Activated CD8-positive, alpha-beta memory T cell treated with anti-CD3 and anti-CD28 coated beads for 1 hour (primary cell): ENCODE measurements at places on chromosomes 11 and 22.

- DNase-seq = no peak
Observed at GRCh38 chr11:96102664-96103078, 178.8 kb upstream of the MTMR2 start.

DNA sequence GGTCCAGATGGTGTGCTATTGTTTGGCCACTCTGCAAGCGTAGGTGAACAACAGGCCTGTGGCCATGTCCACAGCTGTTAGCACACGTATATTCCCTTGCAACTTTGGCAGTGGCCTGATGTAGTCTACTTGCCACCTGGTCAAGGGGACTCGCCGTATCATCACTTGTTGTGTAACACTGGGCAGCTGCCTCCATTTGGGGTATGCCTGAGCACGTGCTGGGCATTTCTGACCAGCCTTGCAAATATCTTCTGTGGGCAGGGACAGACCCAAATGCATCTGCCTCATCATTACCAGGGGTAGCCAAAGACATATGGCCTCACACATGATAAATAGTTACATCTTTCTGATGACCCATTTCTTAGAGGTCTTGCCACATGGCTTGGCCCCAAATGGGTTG is 434.2 kb downstream of the DYNC2H1 start:
- DNase-seq = no peak

DNA sequence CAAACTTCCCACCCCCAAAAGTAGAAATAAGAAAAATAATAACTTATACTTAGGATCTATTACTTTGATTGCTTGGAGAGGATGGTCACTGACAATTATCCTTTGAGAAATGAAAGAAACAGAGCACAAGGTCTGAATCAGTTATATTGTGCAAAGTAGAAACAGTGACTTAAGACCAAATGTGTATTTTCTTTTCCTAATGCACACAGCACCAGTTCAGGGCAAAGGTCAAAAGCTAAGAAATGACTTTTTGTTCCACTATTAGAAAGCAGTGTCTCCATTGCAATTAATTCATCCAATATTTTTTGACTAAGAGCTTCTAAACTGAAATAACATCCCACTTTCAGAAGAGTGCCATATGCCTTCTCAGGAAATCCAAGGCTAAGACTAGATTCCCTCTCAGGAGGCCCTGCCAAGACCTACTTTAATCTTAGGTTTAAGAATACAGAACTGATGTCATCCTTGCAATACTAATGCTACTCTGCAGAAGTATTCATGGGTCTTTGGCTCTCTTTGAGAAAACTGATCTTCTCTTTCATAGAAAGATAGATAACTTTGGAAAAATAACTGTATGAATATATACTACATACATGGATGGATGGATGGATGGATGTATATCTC is 147.0 kb downstream of the APOL5 start:
- no peak for DNase-seq

- no peak for DNase-seq
Observed at GRCh38 chr22:41380993-41381328, 781 bp upstream of the TEF start.

GRCh38 chr11:28107191-28107749 is 686 bp downstream of the KIF18A start:
- no peak for DNase-seq

DNA sequence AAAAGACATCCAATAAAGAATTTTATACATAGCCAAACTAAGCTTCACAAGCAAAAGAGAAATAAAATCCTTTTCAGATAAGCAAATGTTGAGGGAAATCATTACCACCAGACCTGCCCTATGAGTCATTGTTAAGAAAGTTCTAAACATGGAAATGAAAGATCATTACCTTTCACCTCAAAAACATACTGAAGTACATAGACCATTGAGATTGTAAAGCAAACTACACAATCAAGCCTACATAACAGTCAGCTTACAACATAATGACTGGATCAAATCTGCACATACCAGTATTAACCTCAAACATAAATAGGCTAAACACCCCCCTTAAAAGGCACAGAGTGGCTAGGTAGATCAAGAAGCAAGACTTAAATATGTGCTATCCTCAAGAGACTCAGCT is 501.0 kb upstream of the LUZP2 start:
- no peak for DNase-seq

- no peak for DNase-seq
Observed at GRCh38 chr11:126214441-126214840, 2.9 kb downstream of the FAM118B start.

DNA sequence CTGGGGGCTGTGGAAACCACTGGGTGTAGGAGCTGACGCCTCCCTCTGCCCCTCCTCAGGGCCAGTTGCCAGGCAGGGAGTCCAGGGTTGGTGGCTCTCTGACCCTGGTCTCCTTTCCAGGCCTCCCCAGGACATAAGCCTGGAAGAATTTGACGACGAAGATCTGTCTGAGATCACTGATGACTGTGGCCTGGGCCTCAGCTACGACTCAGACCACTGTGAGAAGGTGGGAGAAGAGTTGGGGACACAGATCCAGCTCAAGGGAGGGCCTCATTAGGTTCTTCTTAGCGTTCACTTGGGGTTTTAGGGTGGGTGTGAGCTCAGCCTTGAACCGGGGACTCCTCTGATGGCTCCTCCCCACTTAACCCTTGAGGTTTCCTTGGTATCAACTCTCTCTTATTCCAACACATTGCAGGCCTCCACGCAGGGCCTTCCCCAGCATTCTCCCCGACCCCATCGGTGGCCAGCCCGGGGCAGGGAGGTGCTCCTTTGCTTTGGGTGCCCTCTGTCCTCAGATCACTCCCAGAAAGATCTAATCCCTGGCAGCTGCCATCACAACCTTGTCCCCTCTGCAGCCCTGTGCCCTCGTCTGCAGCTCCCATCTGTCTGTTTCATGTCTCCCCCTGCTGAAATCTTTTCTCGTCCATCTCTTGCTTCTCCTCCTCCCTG is 1.2 kb downstream of the MAPK8IP2 start:
- no peak for DNase-seq

DNA sequence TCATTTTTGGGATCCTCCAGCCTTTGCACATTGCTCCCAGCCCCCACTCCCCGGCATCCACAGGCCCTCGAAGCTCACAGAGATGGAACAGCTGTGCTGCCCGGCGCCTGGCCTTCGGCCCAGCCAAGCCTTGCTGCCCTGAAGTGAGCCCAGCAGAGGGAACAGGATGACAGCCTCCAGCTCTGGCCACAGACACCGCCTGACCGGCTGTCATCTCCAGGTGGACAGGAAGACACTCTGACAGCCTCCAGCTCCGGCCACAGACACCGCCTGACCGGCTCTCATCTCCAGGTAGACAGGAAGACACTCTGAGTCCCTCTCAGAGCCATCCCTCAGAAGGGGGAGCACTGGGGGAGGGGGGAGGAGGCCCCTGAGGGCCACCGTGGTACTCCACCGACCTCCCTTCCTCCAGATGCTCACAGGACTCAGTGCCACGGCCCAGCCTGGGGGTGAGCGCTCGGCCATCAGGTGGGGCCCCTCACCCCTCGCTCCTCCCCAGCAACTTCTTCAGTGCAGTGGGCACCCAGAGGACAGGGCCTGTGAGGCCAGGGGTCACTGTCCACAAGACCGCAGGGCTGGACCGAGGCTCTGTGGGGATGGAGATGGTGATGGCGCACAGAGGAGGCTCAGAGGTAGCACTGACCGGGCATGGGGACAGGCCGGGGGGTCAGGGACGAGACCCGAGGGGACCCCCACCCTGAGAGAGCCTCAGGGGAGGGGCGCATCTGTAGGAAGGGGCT is 58.6 kb downstream of the BRD1 start:
- DNase-seq = no peak

DNA sequence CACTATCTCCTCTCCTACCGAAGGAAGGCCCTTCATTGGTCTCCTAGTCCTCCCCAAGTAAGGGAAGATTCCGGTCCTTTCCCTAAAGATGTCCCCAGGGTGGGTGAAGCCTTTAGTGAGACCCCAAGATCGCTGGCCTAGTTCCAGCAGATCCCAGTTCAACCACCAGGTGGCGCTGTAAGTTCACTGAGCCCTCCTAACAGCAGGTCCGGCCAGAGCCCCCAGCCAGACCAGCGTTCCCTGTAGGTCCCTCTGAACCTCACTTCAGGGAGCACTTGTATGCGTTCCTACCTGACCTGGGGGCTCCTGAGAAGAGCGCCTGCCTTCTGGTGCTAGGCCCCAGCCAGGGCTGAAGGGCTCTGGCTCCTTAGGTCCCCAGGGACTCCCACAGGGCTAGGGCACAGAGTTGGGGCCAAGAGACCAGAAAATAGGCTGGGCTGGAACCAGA is 38.1 kb downstream of the LMO1 start:
- DNase-seq = peak; percentile 26

- no peak for DNase-seq
Observed at GRCh38 chr11:10317776-10318526, 13.1 kb downstream of the ADM start.

GRCh38 chr22:47166446-47167016 is 404.1 kb downstream of the TBC1D22A start:
- no peak for DNase-seq

GRCh38 chr11:94820480-94820879 is 52.3 kb downstream of the AMOTL1 start:
- no peak for DNase-seq

DNA sequence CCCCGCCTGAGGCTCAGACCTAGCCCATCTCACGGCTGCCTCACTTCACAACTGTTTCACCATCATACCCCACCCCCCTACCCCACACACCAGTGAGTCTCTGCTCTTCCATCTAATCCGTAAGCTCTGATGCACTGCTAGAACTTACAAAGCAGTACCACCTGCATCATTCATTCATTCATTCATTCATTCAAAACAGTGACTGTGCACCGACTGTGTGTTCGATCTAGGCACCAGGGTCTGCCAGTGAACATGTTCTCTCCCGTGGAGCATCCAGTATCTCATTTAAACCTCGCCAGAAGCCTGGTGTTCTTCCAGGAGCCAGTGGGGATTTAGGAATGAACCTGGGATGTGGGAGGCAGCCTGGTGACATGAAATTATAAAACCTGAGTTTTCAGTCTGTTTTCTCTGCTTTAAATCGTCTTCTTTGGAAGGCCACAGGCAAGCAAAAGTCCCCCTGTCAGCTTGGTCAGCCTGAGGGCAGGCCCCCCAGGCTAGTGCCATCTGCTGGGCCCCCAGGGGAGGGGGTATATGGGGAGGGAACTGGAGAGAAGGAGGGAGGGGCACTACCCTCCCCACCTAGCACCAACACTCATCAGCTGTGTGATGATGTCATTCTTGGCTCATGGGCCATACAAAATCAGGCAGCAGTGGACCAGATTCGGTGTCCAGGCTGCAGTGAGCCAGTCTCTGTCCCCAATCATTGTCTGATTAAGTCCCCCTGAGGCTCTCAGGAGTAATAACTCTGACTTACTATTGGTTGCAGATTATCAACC is 18.4 kb downstream of the TMPRSS6 start:
- DNase-seq = no peak
